ENCODE measurements at places on chromosomes 4 and X.

- DNase-seq: no peak
These were observed 103.8 kb upstream of the PPP3CA start for GRCh38 chr4:101451086-101451485.

- no peak for DNase-seq
These were observed at the start of gene XAGE5 for GRCh38 chrX:52811065-52811625. Gene XAGE5 (plus strand): TSS chrX:52811287. CDS start chrX:52812567, 1,280 bp downstream.

- DNase-seq: no peak
These were observed 36.7 kb downstream of the PJA1 start for GRCh38 chrX:69128588-69128987.

DNA sequence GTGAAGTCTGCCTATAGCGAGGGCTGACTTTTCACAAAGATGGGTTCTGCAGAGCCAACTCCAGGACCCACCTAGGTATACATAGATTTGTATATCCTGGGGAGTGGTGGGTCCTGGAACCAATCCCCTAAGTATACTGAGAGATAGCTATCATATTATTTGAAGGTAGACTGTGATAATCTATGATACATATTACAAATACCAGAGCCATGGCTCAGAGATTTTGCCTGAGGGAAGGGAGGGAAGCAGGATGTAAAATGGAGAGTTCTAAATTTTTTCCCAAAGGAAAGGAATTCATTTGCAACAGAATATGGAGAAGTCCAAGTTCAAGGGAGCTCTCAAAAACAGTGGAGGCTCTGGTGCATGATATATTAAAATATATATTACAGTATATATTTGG, 7.2 kb downstream of the TCEAL3 start:
- DNase-seq: no peak

DNA sequence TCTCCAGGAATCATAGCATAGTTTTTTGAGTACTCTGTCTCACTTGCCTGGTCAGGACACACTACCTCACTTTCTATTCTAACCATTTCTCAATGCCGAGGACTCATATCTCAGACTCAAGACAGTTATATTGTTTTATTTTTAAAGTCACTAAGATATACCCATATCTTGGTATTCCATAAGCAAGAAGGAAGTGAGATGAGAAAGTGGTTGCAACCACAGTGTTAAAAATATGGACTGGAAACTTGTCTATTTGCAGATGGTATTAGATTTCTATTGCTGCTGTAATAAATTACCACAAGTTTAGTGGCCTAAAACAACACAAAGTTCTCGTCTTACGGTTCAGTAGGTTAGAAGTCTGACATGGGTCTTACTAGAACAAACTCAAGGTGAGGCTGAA, 344.8 kb upstream of the MAGEB2 start:
- no peak for DNase-seq

All from umbilical cord (tissue), 2 donors.